ENCODE measurements at places on chromosomes 1 and 21.

- DNase-seq, result no peak
Observed at GRCh38 chr1:192311281-192311680, 5.5 kb upstream of the RGS21 start.

DNA sequence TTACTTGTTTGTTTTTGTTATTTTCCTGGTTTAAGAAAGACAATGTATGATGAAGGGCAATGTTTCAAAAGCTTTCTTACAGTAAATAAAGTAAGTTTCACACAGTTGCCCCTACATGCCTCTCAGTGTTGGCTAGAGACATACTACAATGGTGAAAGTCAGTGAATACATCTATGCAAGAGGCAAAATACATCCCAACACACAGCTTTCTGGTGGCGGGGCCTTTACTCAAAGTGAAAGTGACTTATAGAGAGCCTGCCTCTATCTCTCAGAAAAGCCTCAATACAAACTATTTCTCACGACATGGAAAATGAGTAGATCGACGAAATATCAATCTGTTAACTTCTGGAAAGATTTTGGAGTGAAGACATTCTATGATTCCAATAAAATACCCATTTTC is 122.3 kb downstream of the SLC30A10 start:
- no peak for DNase-seq

DNA sequence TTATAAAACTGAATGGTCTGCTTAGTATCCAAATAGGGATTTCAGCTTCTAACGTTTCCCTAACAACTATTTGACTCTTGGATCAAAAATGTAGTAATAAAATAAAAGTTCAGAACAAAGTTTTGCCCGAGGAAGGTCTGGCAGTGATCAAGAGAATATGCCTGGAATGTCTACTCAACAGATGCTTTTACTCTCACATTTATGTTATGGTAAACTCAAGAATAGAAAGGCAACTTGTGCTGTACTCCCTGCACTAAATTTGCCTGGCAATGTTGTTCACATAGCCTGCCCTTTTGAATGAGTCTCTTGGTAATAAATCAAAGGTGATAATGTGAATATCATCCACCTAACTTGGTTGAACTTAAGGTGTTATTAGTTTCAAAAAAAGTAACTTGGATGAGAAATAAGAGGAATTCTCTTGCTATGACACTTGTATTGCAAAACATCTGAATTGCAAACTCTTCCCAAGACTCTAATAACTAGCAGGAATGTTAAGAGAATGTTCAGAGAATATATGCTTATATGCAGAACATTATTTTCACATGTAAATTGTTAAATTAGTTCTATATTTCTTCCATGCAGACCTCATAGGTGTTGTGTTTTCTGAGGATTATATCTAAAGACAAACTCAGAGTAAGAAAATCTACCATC is 215.8 kb downstream of the COL24A1 start:
- DNase-seq, result no peak

GRCh38 chr1:114206392-114206791 is 52.7 kb upstream of the SYT6 start:
- DNase-seq, result no peak

GRCh38 chr1:95196017-95196416 is 38.0 kb upstream of the RWDD3 start:
- DNase-seq, result no peak

DNA sequence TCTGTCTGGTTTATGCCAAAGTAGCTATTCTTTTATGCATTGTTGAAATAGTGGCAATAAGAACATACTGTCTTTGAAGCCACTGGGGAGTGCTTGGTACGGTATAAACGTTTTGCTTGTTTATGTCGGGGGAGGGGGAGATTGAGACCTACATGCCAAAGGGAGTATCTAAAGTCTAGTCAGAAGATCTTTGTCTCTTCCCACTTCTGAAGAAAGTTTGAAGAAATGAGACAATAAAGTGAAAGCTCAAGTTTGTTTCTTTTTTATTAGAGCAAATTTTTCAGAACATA is 6.8 kb downstream of the AKIRIN1 start:
- no peak for DNase-seq

GRCh38 chr1:236343246-236343870 is 50.7 kb upstream of the EDARADD start:
- DNase-seq, result no peak

DNA sequence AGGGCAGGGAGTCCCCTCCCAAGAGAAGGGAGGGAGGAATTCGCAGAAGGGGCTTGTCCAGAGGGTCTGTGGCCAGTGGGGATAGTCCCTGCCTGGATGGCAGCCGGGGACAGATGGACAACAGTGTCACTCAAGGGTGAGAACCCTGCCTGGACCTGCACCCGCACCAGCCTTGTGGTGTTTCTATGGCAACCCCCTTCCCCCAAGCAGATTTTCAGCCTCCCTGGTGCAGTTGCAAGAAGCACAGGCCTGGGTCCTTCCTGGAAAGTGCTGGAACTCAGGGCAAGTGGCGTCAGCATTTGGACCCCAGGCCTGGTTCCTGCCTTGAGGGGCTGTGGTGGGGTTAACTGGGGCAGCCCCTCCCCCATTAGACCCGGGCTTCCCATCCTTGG is 83.8 kb upstream of the ACTL8 start:
- DNase-seq, result no peak

- DNase-seq, result no peak
Observed at GRCh38 chr1:91997607-91998195, 32.1 kb upstream of the EPHX4 start.

- no peak for DNase-seq
Observed at GRCh38 chr1:26318338-26319064, 743 bp downstream of the CD52 start.

- DNase-seq, result no peak
Observed at GRCh38 chr21:21000591-21001175, 2.5 kb downstream of the NCAM2 start.

- peak; percentile 26 for DNase-seq
Observed at GRCh38 chr1:230790026-230790425, 42.8 kb downstream of the CAPN9 start.

GRCh38 chr1:169534653-169535052 is 48.9 kb upstream of the SLC19A2 start:
- DNase-seq, result no peak

DNA sequence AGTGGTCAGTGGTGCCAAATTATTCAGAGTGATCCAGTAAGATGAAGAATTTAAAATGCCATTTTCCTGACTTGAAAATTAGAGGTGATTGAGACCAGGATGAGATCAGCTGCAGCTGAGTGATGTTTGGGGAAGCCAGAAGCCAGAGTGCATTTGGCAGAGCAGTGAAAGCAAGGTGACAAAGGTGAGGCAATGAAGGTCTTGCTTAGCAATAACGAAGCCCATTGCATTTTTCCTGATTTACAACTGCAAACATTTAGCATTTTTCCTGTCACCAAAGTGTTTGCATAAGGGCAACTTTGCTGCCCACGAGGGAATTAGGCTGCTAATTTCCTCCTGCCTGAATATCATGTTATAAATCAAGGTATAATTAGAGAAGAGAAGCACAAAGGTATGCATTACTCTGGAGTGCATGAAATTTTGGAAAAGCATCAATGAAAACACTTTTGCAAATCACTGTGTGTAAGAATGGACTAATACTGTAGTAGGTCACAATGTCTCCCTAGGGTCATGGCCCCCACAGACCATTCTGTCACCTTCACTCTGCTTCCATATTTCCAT is 188.2 kb upstream of the LYPLAL1 start:
- DNase-seq, result no peak

GRCh38 chr1:166182281-166182680 is 15.5 kb upstream of the FAM78B start:
- no peak for DNase-seq

GRCh38 chr1:147162093-147162492 is 10.2 kb downstream of the PRKAB2 start:
- DNase-seq, result no peak

DNA sequence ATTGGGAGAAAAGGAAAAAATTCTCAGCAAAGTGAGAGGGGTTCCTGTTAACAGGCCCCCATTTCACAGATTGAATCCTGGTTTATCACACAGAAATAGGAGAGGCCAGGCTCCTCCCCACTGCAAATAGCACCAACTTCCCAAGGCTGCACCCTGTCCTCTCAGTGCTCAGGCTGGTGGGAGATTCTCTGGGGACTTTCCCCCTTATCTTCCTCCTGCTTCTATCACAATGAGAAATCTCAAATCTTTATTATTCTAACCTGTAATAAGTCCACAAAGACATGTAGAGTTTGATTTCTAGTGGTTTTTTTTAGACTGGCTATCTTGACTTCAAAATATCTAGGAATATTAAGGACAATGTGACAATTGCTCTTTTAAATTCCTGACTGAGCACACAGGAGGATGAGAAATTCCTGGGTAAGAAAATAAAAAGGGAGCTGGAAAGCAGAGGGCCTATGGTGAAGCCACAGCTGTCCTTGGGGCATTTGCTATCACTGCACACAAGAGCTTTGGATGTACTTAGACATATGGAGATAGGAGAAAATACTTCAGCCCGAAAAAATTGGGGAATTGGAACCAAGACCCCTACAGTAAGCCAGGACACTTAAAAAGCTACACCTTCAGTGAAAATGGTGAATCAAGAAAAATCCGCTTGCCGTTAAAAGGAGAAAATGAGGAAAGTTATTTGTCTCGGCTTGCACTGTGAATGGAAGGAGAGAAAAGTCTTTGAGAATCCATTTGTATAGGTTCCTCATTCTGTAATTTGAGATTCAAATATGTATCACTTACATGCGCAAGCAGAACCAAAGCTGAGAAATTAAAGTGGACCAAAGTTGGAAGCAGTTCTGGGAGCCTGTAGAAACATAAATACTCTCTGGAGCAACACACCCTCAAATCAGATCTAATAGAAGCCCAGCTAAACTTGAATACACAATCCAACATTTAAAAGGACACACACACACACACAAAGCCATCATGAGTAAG is 65.9 kb upstream of the C1orf105 start:
- no peak for DNase-seq

DNA sequence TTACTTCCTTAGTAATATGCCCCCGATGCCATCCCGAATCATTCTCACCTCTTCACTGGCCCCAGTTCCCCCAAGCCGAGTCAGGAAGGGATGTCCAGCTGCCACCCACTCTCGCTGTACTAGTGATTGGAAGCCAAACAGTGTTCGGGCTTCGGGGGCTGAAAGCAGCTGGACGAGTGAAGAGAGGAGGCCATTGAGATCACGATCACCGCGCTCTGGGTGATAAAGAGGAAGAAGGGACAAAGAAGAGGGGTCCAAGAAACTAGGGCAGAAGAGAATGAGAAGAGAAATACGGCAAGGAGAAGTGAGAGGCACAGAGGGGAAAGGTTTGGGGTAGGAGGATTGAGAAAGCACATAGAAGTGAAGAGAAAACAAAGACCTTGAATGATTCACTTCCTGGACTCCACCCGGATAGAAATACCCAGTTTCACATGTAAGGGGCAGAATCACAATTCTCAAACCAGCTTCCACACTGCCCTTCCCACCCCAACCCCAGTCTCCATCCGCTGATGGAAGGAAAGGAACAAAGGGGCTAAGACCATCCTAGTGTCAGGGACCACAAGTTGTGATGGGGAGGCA is 3.7 kb upstream of the SF3B4 start:
- no peak for DNase-seq

GRCh38 chr1:114111731-114112641 is 41.7 kb downstream of the SYT6 start:
- no peak for DNase-seq

DNA sequence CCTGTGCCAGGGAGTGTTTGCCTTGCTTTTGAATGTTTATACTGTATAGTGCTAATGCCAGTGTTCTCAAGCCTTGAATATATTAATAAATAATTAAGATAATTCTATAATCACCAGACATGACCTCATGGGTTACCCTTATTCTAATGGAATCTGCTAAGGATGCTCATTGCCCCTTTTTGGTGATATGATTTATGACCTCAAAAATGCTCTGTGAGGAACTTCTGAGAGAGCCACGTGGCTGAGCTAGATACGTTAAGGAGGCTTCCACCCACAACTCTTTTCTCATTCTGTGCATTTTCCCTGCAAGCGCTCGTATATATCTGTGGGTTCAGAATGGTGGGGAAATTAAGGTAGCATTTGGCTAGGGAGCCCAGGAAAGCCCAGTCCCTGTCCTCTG is 19.6 kb upstream of the SLC30A1 start:
- DNase-seq, result no peak

- DNase-seq, result peak; percentile 81
Observed at GRCh38 chr1:114510274-114511031, 550 bp downstream of the TRIM33 start.

- no peak for DNase-seq
Observed at GRCh38 chr1:201741763-201742342, 87.1 kb upstream of the IPO9 start.

DNA sequence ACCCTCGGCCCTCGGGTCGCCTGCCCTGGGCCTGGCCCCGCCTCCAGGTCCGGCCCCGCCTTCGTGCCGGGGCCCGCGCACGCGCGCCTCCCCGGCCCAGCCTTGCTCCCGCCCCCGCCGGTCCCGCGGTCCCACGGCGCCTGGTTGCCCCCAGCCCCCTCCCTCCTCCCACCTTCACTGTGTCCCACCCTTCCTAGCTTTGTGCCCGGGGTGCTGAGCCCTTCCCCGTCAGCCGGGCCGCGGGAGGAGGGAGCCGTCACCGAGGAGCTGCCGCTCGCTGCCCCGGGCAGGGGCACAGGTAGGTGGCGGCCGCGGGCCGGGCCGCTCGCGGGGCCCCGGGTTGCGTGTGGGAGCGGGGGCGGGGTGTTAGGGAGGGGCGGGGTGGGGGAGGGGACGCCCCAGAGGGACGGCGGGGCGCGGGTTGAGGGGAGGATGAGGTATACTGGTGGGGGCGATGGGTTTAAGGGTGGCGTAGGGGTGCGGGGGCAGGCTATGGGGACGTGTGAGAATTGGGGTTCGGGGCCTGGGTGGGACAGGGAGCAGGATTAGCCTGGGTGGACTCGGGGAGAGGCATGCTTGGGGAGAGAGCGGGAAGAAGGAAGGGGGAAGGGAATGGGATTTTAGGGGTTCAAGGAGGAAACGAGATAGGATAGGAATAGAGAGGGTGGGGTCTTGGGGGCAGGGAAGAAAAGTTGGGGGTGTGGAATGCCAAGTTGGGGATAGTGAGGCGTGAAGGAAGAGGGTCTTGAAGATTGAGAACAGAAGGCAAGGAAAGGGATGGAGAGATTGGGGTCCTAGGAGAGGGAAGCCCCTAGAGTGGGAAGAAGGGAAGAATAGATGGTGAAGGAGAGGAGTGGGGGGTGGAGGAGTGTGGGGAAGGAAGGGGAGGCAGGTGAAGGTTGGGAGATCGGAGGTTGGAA is at the start of gene LRRC42:
Gene LRRC42, plus strand, starts transcription at position 99 of the 920 bp plus-strand sequence. CDS start 5,650 bp downstream, outside the sequence.
- DNase-seq, result no peak

GRCh38 chr1:103372866-103373265 is 152.6 kb upstream of the RNPC3 start:
- DNase-seq, result no peak

- no peak for DNase-seq
Observed at GRCh38 chr1:185154912-185155513, 1.7 kb downstream of the TRMT1L start.

DNA sequence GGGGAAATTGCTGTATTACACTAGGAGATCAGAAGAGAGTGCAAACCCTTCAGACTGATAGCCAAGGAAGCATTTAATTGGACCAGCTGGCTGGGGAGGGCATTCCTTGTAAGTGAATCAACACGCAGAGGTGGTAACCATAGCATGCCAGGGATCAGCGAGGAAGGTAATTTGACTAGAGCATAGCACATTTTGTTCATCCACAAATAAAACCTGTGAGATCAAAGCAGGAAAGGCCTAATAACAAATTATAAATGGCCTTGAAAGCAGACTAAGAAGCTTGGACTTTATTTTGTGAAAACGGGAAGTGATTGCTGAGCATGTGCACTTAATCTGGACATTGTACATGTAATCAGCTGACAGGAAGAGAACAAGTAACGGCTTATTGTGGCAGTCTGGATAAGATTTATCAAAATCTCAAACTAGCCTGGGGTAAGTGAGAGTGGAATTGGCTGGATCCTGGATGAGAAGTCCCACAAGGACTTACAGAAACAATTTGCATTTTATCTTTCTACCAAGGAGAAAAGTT is 11.7 kb upstream of the CD55 start:
- peak; percentile 87 for DNase-seq

Measured in islet precursor cell (in vitro differentiated cells).